T-helper 9 cell (primary cell): ENCODE measurements at places on chromosomes 1 and 21.

- no peak for DNase-seq
These were observed 25.8 kb upstream of the RCC2 start for GRCh38 chr1:17465228-17465627.

DNA sequence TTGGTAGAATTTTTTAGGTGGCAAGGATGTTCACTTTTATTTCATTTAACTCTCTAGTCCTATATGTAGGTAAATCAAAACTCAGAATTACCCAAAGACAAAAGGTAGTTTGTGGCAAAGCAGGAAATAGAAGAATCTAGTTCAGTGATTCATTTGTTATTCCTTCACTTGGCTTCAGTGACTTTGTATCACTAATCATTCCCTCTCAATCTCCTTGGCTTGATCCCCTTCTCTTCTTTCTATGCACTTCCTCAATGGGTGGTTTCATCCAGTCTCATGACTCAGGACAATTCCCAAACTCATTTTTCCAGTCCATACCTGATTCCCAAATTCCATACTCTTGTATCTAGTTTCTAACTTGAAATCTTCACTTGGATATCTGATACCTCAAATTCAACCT, 64.9 kb downstream of the PRKACB start:
- no peak for DNase-seq

DNA sequence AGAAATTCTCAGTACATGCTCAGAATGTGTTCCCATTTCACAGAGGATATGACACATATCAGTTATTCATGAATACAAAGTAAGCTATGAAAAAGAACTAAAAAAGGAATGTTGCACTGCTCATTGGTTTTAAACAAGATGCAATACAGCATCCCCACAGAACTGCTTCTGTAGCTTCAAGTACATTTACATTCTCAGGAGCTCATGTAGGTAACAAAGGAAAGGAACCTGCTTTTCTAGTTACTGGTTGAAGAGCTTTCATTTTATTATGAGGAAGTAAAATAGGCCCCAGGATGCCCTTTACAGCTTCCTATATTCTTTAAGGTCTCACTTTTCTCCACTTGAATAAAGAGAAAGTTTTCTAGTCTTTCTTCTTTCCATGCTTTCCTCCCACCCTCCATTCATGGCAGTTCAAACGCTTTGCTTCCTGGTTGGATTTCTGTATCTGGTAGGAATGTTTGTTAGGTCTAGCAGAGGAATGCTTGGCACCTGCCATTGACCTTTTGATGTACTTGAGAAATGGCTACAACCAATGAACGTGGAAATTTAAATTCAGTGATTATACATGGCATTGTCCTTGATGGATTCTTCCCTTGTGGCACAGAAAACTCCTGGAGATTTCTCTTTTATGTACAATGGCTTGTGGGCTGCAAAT, 27.1 kb upstream of the KCNK2 start:
- DNase-seq, result no peak

GRCh38 chr21:15400905-15401304, 328.9 kb upstream of the USP25 start:
- DNase-seq, result no peak

GRCh38 chr21:15840406-15840805, 110.6 kb downstream of the USP25 start:
- no peak for DNase-seq
